Activated CD8-positive, alpha-beta memory T cell treated with anti-CD3 and anti-CD28 coated beads for 24 hours (primary cell): ENCODE measurements at places on chromosomes 7 and 10.
A peak's percentile ranks its signal among the peaks of the same experiment; 100 is the strongest.

GRCh38 chr7:140888087-140888486 is 36.6 kb downstream of the BRAF start:
- no peak for DNase-seq

DNA sequence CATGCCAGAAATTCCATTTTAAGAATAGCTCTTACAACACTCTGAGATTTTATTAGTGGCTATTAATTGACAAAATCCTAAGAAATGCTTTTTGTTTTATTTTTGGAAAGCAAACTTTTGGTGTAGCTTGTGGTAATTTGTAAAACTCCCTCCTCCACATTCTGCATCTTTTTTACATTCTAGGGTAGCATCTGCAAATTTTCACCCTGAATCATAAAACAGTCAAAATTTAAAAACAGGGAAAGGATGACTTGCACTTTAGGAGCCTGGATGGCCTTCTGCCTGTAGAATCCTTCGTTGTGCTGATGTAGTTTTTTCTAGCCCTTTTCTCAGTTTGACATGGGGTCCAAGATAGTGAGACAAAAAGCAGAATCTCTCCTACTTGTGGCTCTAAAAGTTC is 316.1 kb downstream of the ADRA2A start:
- DNase-seq, result no peak

- DNase-seq, result no peak
Observed at GRCh38 chr10:70476249-70477035, 2.1 kb upstream of the PALD1 start.

DNA sequence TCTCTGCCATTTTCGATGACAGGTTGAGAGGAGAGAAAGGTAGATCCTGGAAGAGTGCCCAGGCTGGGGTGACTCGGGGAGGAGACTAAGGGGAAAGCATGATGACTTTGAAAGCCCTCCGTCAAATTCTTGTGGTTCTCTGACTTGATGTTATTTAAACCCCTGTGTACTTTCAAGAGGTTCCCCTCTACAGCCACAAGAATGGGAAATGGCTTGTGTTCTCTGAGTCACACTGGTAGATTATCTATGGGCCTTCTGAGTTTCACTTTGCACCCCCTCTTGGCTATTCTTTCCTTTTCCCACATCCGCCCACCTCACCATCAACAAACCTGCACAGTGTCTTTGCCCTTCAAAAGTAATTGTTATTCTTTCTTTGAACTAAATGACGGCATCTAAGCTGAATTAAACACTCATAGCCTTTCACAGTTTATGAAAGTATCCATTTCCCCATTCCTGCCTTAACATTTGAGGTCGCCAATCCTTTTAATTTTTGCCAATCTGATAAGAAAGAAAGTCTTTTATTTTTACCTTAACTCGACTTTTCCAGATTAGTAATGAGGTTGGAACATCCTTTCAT is 24.1 kb downstream of the PRF1 start:
- peak; percentile 82 for DNase-seq

GRCh38 chr7:143046426-143046851 is 5.7 kb upstream of the OR6V1 start:
- no peak for DNase-seq

DNA sequence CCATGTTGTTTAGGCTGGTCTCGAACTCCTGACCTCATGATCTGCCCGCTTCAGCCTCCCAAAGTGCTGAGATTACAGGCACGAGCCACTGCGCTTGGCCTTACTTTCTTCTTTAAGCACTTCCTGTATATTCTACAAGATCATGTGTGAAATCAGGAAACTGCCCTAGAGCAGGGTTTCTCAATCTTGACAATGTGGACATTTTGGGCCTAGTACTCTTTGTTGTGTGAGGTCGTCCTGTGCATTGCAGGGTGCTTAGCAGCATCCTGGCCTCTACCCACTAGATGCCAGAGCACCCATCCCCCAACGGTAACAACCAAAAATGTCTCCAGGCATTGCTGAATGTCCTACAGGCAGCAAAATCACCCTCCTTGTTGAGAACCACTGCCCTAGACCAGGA is 24.7 kb downstream of the RRP12 start:
- no peak for DNase-seq

- no peak for DNase-seq
Observed at GRCh38 chr7:53413021-53413420, 377.6 kb downstream of the POM121L12 start.

DNA sequence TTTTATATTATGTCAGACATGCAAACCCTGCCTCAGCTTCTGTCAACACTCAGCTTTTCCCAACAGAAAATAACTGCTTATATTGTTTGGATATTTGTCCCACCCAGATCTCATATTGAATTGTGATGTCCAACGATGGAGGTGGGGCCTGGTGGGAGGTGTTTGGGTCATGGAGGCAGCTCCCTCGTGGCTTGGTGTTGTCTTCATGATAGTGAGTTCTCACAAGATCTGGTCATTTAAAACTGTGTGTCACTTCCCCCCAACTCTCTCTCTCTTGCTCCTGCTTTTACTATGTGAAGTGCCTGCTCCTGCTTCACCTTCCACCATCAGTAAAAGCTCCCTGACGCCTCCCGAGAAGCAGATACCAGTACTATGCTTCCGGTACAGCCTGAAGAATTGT is 85.8 kb upstream of the KCNMA1 start:
- DNase-seq, result no peak

DNA sequence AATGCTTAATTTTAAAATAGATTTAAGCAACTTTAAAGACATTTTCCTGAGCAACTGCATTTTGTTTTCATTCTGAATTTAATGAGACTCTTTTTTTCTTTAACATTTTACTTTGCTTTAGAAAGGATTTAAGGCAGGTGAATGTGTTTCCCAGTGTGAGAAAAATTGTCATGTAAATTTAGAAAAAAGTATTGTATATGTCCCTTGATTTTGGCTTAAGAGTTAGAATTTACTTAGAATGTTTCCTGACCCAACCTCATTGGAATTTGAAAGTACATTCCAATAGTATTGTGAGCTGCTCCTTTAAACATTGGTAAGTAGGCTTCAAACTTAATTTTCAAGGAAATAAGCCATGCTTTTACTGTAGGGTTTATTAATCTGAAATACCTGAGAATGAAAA is 110.2 kb downstream of the PTEN start:
- DNase-seq, result no peak

- no peak for DNase-seq
Observed at GRCh38 chr10:89609833-89610346, 35.2 kb downstream of the PANK1 start.

- no peak for DNase-seq
Observed at GRCh38 chr10:94666391-94667102, 17.0 kb upstream of the CYP2C18 start.

DNA sequence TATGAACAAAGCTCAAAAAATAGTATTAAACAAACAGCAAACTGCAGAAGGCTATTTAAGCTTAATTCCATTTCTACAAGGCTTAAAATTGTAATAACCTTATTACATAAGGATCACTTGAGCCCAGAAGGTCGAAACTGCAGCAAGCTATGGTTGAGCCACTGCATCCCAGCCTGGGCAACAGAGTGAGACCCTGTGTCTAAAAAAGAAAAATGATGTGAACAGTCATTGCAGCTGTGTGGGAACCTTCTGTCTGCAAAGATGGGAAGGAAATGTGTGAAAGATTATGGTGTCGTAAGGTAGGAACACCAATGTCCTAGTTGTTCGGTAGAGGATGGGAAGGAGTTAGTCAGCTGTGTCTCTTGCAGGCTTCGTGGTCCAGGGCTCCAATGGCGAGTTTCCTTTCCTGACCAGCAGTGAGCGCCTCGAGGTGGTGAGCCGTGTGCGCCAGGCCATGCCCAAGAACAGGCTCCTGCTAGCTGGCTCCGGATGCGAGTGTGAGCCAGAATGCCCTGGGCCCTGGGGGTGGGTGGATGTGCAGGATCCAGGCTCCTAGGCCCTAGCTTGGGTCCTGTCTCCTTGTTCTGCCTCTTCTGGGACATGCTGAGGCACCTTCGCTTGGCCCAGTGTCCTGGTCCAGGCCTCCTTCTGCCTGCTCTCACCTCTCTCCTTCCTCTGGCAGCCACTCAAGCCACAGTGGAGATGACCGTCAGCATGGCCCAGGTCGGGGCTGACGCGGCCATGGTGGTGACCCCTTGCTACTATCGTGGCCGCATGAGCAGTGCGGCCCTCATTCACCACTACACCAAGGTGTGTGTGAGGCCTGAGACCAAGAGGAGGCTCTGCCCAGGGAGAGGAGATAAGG is 9.1 kb downstream of the C10orf62 start:
- DNase-seq, result no peak

GRCh38 chr7:144575456-144575855 is 172.0 kb upstream of the NOBOX start:
- DNase-seq, result no peak

- DNase-seq, result no peak
Observed at GRCh38 chr7:103810112-103810744, 179.2 kb downstream of the RELN start.

- DNase-seq, result no peak
Observed at GRCh38 chr7:16398146-16399017, 23.0 kb downstream of the CRPPA start.

GRCh38 chr10:1858547-1858946 is 121.2 kb upstream of the ADARB2 start:
- no peak for DNase-seq

DNA sequence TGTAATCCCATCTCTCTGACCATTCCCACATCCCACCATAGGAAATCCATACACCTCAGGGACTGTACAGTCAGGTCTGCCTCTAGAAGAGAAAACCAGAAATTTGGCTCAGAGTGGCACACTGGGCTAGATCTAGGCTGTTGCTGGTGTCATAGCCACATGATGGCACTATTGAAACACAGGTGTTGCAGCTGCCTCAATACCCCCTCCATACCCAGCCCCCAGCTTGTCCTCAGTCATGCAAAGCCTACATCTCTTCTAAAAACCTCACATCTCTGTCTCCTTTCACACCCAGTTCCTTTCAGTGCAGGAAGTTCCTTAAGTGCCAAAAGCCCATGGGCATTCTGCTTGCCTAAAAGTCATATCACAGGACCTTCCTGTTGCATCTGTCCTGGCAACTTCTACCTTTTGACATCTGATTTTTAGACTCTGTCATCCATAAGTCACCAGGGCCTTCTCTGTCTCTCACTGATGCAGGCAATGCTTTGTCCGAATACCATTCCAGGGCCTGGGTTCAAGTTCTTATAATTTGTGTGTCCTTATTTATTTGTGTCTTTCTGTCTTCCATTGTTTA is 27.0 kb upstream of the HIBADH start:
- no peak for DNase-seq

- no peak for DNase-seq
Observed at GRCh38 chr7:133355325-133355708, 102.4 kb downstream of the EXOC4 start.

DNA sequence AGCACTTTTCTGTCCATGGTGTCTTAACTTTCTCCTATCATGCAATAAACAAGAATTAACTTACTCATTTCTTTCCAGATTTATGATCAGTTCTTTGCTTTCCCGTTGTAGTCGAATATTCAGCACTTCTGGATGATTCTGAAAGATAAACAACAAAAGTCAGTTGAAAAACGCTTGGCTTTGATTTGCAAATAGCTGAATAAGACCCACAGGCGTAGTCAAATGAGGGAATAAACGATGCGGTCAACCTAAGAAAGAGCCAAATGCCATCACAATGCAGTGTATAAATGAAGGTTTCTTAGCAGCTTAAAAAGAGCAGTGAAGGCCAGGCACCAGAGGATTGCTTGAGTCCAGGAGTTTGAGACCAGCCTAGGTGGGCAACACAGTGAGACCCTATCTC is 109.4 kb downstream of the ADAM12 start:
- DNase-seq, result no peak

DNA sequence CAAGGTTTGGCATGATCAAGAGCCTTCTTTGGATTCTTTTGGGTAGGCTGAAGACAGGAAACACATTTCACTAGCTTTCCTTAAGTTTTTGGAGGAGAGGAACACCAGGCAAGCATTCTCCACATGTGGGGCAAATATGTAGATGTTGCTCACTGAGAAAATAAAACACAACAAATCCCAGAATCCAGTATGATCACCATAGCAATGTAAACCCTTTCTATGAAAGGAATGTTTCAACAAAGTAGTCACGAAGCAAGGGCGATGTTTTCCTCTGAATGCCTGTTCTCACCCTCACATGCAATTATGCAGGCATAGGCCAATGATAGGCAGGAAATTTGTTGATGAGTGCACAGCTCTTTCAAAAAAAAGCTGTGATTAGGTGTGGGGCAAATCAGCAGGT is 20.5 kb upstream of the CEP41 start:
- no peak for DNase-seq

DNA sequence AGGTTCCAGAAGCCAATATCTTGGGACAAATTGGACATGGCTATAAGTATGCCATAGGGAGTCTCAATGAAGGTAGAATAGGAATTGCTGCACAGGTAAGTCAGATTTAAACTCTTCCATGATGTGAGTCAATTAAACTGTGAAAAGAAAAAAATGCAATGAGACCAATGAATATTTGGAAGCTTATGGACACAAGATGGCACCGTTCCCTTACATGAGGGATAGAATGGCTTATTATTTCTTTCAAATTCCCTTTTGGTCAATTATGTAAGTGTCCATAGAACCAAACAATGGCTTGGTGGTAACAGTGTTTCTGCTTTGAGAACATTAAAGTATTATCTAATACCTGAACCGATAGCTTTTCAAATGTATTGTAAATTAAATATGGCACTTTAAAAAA is 35.6 kb downstream of the ACADSB start:
- no peak for DNase-seq

DNA sequence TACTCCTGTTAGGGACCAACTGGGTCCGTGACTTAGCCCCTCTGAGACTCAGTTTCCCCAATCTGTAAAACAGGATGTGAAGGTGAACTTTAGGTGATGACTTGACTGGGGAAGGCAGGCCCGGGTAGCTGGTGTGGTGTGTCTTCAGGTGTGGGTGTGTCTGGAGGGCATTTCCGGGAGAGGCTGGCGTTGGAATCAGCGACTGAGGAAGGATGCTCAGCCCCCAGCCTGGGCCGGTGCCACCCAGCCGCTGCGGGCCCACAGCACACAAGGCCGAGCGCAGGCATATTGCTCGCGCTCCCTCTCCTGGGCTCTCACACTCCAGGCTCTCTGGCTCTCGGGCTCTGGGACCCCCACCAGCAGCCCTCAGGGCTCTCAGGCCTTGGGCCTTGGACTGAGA is 31.7 kb upstream of the CNPY1 start:
- no peak for DNase-seq

- no peak for DNase-seq
Observed at GRCh38 chr10:114265392-114266053, 26.5 kb downstream of the VWA2 start.

DNA sequence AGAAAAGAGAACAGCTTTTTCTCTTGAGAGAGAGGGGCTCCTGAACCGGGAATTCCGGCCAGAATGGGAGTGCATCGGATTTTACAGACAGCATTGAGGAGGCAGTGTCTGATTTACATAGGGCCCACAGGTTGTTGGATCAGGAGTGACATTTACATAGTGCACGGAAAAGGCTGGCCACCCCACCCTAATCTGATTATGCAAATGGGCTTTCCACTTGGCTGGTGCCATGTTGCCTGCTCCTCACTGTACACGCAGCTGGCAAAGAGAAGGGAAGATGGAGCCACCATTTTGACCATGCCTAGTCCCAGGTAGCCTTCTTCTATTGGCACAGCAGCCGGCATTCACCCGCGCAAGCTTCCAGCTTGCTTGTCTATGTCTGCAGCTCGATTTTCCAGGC is 77.5 kb upstream of the FAM171A1 start:
- no peak for DNase-seq
